ENCODE measurements at places on chromosomes 5 and 9. TPM values are rescaled to one million over a fixed set of nuclear protein-coding genes. Genes with fewer than 3 reads are reported as not detected.

SPATA31C1 gene
- total RNA-seq = not detected

CER1 gene
- total RNA-seq = not detected

TRAF1 gene
- 170 TPM for total RNA-seq

GPX3 gene
- total RNA-seq = not detected

GADD45G gene
- 1.8 TPM for total RNA-seq

UBAP2 gene
- total RNA-seq = 51.5 TPM

- no peak for DNase-seq
Observed at GRCh38 chr5:39076101-39076756, 2.0 kb upstream of the RICTOR start.

DNA sequence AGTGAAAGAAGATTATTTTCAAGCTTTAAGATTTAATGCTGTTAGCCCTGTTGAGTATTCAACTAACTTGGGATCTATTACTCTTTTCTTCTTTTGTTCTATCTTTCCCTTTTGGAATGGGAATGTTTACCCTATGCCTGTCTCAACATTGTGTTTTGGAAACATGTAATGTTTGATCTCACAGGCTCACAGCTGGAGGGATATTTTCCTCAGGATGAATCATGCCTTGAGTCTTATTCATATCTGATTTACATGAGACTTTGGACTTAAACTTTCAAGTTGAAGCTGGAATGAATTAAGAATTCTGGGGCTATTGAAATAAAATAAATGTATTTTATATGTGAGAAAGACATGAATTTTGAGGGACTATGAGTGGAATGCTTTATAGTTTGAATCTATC, 607.8 kb upstream of the PTGER4 start:
- no peak for DNase-seq

DNA sequence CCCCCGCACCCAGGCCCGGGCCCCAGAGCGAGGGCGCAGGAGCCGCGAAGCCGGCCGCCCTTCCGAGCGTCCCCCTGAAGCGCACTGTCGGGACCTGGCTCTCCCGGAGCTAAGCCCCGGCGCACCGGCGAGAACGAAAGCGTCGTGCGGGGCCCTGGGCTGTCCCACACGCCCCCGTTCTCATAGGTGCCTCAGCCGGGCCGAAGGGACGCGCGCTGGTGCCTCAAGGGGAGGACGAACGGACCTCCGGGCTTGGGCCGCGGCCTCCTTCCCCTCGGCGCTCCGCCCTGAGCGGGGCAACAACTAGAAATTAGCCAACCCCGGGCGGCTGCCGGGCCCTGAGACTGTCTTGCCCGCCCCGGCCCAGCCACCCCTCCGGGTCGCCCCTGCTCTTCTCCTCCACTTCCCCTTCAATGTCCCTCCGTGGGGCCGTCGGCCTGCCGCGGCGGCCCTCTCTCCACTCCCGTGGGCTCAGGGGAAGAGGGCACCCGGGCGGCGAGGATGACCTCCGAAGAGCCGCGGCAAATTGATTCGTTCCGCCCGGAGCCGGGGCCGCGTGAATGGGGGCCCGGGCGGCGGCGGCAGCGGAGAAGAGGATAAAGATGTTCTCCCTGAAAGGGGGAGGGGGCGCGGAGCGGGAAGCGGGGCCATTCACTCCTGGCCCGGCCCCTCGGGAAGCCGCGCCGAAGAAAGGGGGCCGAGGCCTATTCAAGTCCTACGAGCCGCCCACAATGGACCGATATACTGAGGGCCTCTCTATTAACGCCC, 3.5 kb upstream of the PRDM12 start:
- DNase-seq = no peak

GRCh38 chr5:6540111-6540827, 91.6 kb downstream of the UBE2QL1 start:
- no peak for DNase-seq

GRCh38 chr9:107648153-107648715, 158.7 kb upstream of the KLF4 start:
- DNase-seq = no peak

GRCh38 chr9:96449523-96449844, 485 bp upstream of the HABP4 start:
- no peak for DNase-seq

DNA sequence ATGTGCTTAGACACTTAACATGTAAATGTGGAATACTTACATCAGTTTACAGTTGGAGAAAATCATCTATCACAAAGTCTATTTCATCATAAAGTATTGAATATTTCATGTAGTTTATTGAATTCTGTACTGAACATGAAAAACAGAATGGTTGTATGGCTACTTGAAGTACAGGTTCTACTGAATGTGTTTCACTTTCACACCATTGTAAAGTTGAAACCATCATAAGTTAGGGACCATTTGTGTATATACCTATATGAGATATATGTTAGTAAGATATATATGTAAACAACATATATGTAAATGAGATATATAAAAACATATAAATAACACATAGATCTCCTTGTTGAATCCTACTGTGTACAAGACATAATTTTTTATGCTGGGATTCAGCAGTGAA, 63.0 kb upstream of the TAF11L2 start:
- DNase-seq = no peak

GRCh38 chr9:132606066-132606465, 23.7 kb downstream of the BARHL1 start:
- DNase-seq = no peak

DNA sequence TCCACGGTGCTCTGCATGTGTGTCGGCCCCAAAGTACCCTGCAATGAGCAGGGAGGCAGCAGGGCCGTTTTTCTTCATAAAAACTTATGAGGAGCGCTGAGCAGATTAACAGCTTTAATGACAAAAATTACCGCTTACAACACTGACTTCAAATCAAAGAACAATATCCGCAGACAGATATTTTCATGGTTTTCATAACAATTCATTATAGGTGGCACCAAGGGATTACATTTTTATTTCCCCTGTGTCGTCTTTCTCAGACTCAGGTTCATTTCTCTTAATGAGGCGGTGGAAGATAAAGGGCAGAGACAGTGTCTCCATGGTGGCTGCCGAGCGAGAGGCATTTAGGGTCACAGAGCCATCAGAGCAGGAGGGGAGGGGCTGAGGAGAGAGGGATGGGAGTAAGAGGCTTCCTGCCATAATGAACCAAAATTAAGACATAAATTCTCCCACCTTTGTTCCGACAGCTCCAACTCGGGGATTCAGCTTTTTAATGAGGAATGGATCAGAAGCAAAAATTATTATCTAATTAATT, 240.7 kb upstream of the CLINT1 start:
- no peak for DNase-seq

- no peak for DNase-seq
Observed at GRCh38 chr5:87529486-87530076, 116.9 kb upstream of the CCNH start.

DNA sequence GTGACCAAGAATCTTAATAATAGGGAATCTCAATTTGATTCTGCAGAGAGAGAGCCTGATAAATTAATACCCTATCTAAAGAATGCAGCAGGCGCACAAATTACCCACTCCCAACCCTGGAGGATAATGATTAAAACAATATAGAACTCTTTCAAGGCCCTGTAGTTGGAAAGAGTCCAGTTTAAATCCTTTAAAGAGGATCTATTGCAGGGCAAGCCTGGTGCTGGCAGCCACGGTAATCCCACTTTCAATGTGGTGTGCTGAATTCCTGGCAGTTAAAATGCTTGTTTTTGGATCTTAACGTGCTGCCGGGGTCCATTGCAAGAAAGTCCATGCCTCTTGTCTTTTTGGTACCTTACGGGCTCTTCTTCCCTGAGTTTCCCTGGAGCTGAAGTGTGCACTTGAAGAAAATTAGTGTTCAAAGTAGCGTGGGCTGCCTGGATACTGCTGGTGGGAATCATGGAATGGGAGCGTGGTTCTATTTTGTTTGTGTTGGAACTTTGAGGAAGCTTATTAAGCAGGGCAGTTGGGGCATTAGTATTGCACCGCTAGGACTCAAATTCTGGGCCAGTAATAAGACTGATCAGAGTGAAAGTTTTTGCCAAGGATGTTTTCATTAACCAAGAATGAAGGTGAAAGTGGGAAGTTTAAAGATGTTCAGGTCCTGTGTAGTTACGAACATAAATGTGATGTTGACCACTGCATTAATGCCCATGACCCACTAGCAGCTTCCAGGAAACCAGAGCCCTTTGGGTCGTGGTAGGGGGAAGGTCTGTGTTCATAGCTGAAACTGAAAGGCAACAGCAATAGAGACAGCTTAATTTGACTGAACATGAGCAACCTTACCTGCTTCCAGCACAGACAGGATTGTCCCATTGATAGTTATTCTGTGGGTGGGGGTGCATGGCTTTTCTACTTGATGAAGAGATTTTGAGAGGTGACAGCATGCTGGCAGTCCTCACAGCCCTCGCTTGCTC, 20.8 kb downstream of the MARCHF6 start:
- DNase-seq = no peak

GRCh38 chr5:58239045-58239444, 220.8 kb downstream of the PLK2 start:
- DNase-seq = no peak

DNA sequence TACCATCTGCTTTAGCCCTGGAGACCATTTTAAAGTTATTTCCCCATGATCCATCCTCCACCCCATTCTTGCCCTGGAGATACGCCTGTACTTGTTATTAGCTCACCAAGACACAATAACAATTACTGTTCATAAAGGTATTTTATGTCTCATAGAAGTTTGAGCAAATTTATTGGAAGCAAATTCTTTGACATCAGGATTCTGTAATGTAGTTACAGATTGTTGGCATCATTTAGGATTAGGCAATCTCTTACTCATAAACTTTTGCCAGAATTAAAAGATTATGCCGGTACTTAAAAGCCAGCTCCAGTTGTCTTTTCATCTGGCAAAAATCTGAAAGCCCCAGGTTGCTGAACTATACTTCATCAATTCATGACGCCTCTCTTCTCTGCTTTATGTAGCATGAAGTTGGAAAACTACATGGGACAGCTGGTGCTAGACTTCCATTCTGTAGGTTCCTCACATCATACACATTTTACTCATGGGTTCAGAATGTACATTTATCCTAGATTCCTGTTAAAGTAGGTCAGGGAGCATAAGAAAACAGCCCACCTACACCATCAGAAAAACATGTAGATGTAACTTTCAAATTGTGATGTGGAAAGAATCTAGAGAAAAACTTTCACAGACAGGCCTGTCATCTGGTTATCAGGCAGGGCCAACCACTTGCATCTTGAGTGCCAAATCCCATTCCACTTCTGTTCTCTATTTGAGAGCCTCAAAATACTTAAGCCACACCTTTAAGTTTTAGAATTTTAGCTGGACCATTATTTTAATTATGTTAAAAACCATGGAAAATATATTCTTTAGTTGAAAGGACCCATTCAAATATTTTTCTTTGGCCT, 14.0 kb downstream of the ATP10B start:
- no peak for DNase-seq

DNA sequence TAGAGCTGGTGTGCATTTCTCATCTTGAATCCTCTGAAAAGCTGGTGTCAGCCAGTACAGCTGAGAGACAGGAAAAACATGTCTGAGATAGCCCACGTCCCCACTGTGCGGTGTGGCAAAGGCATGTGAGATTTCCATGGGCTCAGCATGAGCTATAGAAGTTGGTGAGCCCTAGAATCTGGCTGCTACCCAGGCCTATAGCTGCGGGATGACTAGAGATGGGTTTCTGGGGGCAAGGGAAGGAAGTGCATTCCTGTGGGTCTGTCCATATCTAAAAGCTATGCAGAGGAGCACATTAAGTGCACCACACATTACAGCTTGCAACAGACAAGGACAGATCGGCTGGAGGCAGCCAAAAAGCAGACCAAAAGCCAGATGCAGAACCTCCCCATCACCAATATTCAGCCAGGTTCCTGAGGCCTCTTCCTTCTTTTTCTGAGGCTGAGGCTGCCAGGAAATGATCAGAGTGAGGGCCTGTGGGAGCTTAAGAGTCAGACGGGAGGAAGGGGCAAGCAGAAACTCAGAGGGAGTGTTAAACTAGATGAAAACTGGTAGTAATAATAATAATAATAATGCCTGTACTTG, 55.8 kb upstream of the RANBP3L start:
- DNase-seq = no peak

DNA sequence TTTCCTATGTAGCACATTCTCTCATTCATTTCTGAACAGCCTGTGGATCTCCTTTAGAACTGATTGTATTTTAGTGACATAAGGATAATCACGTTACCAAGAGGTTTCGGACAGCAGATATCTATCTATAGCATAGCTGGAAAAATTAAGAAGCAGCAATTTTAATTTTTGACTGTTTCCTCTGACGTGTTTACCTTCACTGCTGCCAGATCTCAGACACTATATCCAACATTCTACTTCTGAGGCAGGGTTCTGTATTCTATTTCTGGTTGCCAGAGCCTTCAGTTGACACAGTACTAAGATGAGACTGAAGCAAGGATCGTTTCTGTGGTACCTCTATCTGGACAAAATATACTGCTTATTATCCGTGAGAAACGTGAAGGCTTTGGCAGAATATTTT, at the start of gene EFCAB9:
EFCAB9 (plus strand) TSS at position 301 of the 400 bp plus-strand sequence; CDS start at position 302, 1 bp downstream.
- DNase-seq = no peak

- DNase-seq = no peak
Observed at GRCh38 chr5:169696621-169697510, 59.8 kb downstream of the DOCK2 start.

GRCh38 chr9:130371196-130371966, 73.4 kb upstream of the ASS1 start:
- DNase-seq = no peak

GRCh38 chr5:60354311-60354710, 345.7 kb downstream of the DEPDC1B start:
- no peak for DNase-seq

GRCh38 chr5:17019324-17019723, 83.2 kb upstream of the MYO10 start:
- DNase-seq = no peak

GRCh38 chr9:79701651-79702050, 129.9 kb downstream of the TLE4 start:
- DNase-seq = no peak
